Esophagus mucosa (tissue), 1 donor: ENCODE measurements at places on chromosomes 1 and 21.

- ATAC-seq: peak; percentile 67
These were observed 13.9 kb downstream of the DDX20 start for GRCh38 chr1:111769517-111770146.

DNA sequence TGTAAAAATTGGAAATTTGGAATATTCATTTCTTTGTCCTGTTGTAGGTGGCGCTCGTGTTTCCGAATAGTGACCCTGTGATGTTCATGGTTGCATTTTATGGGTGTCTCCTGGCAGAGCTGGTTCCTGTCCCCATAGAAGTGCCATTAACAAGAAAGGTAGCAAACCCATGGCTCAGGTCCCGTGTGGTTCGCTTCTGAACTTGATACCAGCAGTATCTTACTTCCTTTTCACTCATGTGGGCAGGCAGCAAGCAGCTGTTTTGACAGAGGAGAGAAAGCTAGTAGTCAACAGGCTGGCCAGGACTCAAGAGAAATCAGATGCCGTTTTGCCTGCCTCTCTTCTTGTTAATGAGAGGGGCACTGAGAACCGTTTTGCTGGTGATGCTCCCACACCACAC is 72.8 kb downstream of the S100B start:
- ATAC-seq: no peak

DNA sequence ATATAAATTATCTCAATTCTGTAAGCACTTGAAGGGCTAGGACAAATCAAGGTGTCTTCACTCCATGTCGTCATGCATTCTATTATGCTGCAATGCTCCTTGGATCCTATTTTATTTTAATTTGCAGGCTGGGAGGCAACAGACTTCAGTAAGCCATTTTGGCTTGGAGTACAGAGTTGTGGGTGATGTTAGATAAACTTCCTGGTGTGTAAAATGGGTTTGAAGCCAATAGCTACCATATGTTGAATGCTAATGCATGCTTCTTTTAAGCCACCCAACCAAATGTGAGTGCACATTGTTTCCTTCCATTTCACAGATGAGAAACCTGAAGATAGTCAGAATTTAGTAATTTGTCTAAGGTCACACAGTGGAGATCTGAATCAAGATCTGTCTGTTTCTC is 482.8 kb downstream of the DISC1 start:
- ATAC-seq: no peak

DNA sequence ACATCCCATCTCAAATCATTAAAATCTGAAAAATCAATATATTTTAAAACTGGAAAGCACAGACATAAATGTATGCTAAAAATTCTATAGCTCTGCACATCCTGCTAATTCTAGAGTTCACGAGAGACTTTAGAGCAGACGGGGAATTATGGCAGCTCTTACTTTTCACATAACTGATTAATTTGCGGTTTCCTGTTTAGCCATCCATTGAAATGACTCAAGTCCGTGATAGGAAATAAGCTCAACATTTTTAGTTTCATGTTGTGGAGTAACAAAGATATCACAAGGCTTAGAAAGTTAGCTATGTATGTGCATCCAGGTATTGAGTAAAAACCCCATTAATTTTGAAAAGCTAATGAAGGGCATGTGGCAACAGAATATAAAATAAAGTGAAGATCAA is 123.2 kb downstream of the SMYD2 start:
- ATAC-seq: no peak

GRCh38 chr1:172903581-172904220 is 147.0 kb downstream of the TNFSF18 start:
- no peak for ATAC-seq

DNA sequence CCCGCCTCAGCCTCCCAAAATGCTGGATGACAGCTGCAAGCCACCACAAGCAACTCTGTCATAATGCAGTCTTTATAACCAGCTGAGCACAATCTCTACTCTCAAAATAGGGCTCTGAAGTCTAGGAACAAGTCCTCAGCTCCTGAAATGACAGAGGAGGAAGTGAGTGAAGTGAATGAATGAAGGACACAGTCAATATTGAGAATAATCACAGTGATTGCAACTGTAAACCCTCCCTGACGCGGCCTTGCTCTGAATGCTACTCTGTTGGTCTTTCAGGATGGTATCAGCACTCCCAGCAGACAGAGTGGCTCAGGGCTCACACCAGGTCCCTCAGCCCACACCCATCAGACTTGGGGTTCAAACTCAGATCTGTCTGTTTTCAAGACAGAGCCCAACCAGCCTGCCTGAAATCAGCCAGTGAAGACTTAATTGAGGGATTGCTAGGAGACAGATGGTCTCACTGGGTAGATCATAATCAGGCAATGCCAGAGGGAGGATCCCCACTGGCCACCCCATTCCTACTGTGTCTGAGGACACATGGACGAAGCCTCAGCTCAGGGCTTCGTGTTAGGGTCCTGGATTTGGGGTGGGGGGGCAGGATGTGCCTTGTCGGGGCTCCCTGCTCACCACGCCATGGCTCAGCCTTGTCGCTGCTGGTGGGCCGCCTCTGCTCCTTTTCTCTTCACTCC is 20.9 kb downstream of the RNF187 start:
- ATAC-seq: no peak

DNA sequence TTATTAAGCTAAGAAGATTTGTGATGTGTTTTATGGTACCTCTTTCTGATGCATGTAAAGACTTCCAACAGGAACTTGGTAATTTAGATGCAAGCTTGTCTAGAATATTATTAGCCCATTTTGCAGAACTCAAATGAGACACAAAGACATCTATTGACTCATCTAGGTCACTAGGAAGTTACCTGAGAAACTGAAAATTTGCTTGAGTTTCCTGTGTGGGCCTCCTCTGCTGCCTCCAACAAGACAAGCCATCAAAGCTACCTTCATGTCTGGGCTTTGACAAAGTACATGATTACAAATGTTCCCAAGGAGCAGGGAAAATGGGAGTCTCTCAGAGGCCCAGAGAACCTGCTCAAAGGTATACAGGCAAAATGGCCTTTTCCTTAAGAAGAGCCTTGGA is 5.6 kb downstream of the RUNX1 start:
- ATAC-seq: no peak

GRCh38 chr21:34235514-34235913 is 128.3 kb upstream of the KCNE2 start:
- ATAC-seq: no peak

- no peak for ATAC-seq
These were observed 48.1 kb downstream of the PTPRU start for GRCh38 chr1:29284286-29284960.

GRCh38 chr1:117335376-117336086 is 31.7 kb upstream of the MAN1A2 start:
- no peak for ATAC-seq

- ATAC-seq: no peak
These were observed 13.2 kb downstream of the IER5 start for GRCh38 chr1:181101581-181102226.

GRCh38 chr1:173914366-173914871 is 2.7 kb downstream of the SERPINC1 start:
- ATAC-seq: no peak

DNA sequence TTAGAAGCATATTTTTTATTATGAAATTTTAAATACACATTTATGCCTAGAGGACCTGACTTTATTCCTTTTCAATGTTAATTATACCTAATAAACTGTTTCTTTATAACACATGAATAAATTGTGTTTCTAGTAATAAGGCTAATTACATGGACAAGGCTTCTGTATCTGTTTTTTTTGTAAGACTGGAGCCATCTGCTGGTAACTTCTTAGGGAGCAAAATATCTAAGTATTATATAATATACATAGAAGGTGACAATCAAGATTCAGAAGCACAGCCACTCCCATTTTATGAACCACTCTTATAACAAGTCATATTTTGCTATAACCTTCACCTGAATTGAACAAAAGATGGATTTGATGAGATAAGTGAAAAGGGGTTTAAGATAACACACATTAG is 84.2 kb downstream of the LBR start:
- no peak for ATAC-seq

DNA sequence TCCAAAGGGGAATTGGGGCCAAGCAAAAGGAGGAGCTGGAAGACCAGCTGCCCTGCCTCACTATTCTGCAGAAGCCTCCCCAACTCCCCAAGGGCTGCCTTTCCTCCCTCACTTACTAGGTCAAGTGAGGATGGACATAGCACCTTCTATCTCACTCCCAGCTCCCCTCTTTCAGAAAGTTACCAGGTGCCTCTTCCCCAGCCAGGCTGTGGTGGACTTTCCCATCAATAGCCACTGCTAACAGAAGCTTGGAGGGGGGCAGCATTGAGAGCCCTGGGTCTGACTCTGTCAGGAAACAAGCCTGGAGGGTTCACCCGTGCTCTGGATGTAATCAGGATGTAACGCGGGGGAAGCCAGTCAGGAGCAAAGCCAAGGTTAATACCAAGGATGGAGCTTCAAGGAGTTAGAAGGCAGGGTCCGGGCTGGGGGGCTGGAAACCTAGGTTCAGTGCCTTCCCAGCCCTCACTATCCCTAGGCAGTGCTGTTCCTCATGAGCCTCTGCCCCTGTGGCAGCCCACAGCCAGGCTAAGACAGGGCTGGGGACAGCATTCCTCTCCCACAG is 127.8 kb upstream of the NGF start:
- no peak for ATAC-seq

GRCh38 chr1:184499616-184500015 is 112.8 kb downstream of the C1orf21 start:
- ATAC-seq: no peak
